ENCODE measurements at places on chromosomes 3 and 15.

GRCh38 chr15:68809517-68809916 lies 11.2 kb downstream of the ANP32A start:
- peak; percentile 11 for DNase-seq

- no peak for DNase-seq
Measured at GRCh38 chr3:13195374-13195773, 122.1 kb upstream of the IQSEC1 start.

- DNase-seq, result no peak
Measured at GRCh38 chr3:49018707-49019006, 277 bp upstream of the DALRD3 start.

- DNase-seq, result no peak
Measured at GRCh38 chr15:83200162-83200561, 7.5 kb downstream of the HDGFL3 start.

- DNase-seq, result no peak
Measured at GRCh38 chr3:134544316-134544715, 58.5 kb downstream of the CEP63 start.
